Activated CD4-positive, alpha-beta T cell treated with anti-CD3 and anti-CD28 coated beads for 1 hour (primary cell): ENCODE measurements at places on chromosomes 12 and 14.

GRCh38 chr14:78358591-78358990, 188.4 kb downstream of the NRXN3 start:
- DNase-seq, result no peak

GRCh38 chr14:92555465-92556111, 42.0 kb downstream of the RIN3 start:
- no peak for DNase-seq

DNA sequence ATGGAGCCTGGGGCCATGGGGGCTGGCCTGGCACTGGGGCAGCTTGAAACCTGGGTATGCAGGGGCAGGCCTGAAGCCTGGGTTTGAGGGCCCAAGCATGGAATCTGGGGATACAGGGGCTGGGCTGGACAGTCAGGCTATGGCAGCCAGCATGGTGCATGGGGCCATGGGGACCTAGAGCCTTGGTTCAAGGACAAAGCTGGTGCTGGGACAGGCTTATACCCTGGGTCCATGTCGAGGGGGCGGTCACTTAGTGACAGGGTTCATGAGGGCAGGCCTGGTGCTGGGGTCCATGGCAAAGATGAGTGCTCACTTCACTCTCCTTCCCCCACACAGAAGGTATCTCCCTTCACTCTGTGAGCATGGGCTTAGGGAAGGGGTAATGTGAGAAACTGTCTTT, 116.2 kb downstream of the BBS10 start:
- DNase-seq, result no peak

DNA sequence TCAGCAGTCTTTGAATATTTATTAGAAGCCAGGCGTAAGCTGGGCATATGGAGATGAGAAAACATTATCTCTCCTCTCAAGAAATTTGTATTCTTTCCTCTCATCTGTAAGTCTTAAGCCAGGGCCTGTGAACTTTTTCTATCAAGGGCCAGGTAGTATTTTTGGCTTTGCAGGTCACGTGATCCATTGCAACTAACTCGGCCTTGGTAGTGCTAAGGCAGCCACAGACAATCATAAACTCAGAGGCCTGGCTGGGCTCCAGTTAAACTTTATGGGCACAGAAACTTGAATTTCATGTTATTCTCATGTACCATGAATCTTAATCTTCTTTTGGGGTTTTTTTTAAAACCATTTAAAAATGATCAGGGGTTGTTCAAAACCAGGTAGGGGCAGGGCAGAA, 117.4 kb upstream of the PELI2 start:
- no peak for DNase-seq

DNA sequence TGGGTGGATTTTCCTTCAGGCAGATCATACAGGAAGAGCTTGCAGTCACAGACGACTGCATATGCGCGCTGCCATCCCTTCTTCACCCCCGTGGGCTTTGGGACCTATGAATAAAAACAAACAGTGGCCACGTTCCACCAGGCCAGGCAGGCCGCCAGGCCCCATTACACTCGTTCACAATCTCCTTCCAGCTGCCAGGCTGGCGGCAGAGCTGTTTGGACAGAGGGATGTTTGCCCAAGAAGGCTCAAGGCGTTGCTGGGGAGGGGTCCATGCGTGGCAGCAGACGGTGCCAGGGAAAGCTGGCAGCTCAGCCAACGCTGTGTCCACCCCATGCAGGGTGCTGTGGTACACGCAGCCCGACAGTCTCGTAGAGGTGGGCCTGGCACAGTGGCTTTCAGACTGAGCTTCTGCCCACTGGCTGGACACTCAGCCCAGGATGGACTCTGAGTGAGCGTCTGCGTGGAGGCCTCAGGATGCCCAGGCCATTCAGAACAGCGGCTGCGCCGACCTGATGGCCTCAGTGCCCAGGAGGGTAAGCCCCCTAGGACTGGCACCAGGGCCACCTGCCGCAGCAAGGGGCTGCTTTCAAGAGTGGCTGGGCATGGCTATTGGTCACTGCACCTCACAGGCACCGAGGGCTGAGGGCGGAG, 27.5 kb downstream of the AMN start:
- no peak for DNase-seq

DNA sequence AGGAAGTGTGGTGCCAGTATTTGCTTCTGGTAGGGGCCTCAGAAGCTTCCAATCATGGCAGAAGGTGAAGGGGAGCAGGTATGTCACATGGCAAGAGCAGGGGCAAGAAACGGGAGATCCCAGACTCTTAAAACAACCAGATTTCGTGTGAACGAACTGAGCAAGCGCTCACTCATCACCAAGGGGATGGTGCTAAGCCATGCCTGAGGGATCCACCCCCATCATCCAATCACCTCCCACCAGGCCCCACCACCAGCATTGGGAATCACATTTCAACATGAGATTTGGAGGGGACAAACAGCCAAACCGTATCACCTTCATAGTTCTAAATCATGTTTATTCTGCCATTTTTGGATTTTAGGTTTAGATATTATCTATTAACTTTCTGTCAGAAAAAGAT, 140.9 kb downstream of the TGFB3 start:
- DNase-seq, result no peak

DNA sequence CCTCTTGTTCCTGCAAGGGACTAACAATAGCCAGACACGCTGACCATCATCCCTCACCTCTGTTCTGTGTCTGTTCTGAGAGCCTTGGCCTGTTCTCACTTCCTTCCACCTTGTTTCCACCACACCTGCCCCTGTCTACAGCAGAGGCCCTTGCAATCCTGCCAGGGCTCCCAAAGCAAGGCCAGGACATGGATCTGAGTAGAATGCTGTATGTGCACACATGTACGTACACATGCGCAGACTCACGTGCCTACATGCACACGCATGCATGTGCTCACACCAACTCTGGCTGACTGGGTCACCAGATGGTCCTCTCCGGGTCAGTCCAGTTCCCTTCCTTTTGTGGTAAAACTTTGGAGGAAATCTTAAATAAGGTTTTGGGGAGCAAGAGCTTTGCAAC, 133.0 kb upstream of the C14orf180 start:
- DNase-seq, result no peak

GRCh38 chr14:99233222-99234035, 38.6 kb downstream of the BCL11B start:
- no peak for DNase-seq

DNA sequence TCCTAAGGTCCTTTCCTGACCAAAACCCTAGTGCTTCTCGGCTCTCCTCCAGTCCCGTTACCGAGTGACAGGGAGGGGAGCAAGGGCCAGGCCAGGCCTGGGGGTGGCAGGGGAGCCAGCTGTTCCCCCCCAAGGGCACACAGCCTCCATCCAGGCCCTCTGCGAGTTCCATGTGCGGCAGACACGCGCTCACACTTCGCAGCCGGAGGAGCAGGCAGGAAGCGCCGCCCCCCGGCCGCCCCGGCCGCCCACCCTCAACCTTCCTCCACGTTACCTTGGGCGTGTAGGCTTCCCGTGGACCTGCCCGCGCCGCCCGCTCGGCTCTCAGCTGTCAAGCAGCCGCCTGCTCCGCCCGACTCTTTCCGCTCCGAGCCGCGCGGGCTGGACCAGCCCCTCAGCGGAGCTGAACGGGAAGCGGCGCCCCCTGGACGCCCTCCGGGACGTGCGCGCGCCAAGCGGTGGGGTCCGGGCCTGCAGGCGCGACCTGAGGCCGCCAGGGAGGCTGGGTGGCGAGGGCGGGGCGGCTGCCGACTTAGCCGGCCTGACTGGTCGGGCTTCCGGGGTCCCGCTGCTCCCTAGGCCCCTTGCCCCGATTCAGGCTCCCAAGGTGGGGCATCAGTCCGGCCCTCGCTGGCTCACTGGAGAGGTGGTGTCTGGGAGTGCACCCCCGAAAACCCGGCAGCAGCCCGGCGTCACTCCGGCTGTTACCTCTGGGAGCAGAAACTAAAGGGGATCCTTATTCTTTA, at the start of gene CRACR2A:
Gene CRACR2A (minus strand): TSS at position 369 of the 746 bp plus-strand sequence. CDS start 56,110 bp downstream, outside the sequence.
- DNase-seq, result peak; percentile 71

- no peak for DNase-seq
Measured at GRCh38 chr14:55122440-55122986, 6.5 kb upstream of the LGALS3 start.

DNA sequence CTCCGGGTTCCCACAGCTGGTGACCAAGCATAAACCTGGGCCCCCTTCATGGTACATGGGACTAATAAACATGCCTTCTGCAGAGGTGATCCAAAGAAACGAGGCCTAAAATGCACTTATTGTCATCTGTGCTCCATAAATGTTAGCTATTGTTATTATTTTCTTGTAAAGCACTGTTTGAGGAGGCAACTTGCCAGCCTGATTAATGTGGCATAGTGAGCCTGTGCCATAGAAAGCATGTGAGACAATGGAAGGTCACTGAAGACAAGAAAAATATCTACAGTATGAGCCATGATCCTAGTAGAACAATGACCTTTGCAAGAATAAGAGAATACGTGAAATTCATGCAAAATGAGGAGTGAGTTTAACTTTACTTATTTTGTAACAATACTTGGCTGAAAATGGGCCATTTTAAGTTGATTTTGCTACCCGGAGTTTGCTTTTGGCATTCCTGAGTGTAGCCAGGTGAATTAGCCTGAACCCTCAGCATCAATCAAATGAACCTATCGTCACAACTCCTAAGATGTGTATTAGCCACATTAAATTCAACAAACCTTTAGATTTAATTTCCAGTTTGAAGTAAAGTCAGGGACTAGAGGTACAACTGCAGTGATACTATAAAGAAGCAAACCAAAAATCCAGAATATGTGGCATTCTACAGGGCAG, 52.2 kb downstream of the CPM start:
- DNase-seq, result no peak

- no peak for DNase-seq
Measured at GRCh38 chr14:105223260-105223659, 25.1 kb upstream of the BTBD6 start.

DNA sequence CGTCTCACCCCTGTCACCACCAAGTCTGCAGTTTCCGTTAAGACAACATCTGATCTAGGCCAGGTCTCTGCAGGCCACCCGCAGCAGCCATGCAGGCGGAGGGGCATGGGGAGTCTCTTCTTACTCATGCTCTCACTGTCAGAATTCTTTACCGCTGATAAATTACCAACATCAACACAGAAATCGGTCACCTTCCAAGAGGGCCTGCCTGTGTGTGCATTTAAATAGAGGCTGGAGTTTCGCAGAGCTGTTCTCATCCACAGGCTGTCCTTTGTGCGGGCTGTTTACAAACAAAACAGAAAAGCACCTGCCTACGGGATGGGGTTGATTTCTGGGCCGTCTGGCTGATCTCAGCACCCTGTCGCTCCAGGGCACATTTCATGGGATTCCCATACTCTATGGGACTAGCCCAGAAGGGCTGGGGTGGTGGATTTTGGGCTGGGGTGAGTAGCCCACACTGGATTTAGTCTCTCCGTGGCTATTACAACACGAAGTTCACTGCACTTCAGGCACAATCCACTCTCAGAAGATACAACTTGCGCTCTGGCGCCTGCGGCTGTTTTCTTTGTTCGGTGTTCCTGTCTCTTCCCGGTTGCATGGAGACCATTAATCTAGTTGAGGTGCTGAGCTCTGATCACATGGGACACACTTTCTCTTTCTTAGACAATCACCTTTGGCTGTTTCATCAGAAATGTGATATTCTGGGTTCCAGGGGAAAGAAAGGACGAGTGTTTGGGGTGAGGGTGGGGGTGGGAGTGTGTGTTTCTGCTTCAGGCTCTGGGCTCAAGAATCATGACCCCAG, 331.1 kb downstream of the GLT1D1 start:
- no peak for DNase-seq

DNA sequence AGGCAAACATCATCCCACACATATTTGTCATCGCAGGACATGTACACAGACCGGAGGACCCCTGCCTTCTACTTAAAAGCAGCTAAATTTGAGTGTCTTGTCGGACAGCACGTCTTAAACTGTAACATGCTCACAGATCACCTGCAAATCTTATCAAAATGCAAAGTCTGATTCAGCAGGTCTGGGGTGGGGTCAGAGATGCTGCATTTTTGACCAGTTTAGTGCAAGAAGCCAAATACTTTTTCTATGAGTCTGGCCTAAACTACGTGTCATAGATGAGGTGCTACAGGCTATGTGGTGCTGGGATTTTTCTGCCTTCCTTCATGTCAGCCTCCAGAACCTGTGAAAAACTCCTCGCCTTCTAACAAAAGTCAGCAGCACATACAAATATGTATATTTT, 178.8 kb upstream of the LHX5 start:
- DNase-seq, result no peak

DNA sequence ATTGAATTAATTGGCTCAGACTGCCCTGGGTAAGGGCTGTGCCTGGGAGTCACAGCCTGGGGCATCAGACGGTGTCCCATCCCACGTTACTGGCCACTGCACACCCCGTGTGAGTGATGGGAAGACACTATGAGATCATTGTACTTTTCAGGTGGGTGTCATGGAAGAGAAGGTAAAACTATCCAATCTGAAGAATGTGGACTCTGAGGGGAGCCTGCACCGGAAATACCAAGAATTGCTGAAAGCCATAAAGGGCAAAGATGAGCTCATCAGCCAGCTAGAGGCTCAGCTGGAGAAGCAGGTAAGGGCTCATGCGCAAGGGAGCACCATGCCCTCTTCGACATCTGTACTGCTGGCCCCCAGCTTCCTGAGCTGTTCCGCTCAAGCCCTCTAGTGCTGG, 24.0 kb downstream of the PLEKHH1 start:
- DNase-seq, result no peak

DNA sequence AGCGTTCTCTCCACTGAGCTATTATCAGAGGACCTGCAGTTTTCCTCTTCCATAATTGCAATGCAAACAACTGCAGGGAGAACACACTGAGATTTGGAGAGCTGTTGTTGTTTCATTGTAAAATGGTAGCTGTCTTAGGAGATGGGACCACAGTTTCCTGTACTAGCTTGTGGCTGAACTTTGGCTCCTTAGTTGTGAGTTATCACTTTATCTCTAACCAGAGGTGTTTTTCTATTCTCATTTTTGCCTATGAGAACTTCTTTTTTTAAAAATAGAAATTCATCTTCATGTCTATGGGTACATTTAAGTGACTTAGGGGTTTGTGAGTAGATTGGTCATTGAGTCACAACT, 216.5 kb downstream of the SLC38A4 start:
- no peak for DNase-seq

DNA sequence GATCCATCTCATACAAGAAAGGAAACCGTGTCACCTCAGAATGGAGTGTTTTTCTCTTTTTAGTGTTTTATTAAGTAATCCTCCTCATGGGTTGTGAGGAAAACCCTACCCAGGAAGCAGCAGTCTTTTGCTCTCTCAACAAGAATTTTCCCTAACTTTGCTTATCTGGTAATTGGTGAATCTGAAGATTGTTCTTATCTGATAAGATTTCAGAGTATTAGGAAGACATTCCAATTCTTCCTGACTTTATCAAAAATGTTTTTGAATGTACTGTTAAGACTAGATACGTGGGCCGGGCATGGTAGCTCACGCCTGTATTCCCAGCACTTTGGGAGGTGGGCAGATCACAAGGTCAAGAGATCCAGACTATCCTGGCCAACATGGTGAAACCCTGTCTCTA, 86.0 kb downstream of the PHLDA1 start:
- no peak for DNase-seq

- no peak for DNase-seq
Measured at GRCh38 chr12:50925342-50925651, 27.0 kb upstream of the HIGD1C start.
